ENCODE measurements at places on chromosomes 12 and 14.

DNA sequence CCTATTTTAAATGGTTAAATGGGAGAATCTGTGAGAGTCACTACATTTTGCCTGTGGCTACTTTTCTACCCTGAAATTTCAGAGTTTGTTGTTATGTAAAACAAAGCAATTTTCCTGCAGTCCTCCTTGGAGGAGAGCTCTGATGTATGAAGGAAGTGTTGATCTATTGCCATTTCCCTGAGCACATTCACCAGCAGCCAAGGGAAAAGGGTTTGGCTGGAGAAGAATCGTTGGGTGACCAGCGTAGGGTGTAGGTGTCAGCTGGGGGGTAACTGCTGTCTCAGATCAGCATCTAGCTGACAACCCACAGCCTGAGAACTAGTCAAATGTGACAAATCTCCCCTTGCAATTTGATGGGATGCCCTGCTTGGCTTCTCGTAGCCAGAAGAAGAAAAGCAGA is 230.5 kb downstream of the PDZRN4 start:
- no peaks in the 10 kb centered on the region for H3K36me3 ChIP-seq
- no peak for DNase-seq
- H3K4me3 ChIP-seq: no peak overlapping the region
- H3K27ac ChIP-seq: no peak overlapping the region

- H3K4me1 ChIP-seq: peaks cover 56% of the 10 kb centered on the region
- peak; percentile 37 for DNase-seq
- peak overlapping the region; percentile 94 for H3K27ac ChIP-seq
- no peaks in the 10 kb centered on the region for H3K27me3 ChIP-seq
- H3K36me3 ChIP-seq: no peaks in the 10 kb centered on the region
- H3K4me3 ChIP-seq: peak overlapping the region; percentile 86
These were observed 1.0 kb downstream of the PCNX1 start for GRCh38 chr14:70907996-70908934.

DNA sequence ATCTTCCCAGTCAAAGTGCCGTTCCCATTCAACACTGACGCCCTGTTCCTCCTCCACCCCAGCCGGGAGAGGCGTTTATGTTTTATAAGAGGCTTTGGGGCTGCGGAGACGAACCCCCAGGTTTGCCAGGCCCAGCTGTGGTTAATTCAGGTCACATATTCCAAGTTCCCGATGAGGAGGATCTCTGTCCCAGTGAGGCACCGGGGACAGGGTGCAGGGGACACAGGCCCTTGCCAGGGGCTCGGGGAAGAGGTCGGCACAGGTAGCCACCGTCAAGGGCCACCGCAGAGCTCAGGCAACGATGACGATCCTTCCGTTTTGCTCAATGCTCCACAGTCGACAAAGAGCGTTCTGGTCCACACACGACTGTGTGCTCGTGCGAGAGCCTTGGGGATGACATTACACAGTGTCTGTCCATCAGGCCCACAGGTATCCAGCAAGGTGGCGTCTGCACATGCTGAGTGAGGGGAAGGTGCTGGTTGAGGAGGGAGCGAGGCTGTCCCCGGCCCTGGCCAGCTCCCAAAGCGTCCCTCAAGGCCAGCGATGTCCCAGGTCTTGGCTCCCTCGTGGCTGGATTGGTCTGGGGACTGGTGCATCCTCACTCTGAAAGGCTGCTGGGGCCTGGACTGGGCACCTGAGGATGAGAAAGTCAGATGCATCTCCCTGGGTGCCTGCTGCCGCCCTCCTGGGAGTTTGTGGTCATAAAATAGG is 189.2 kb upstream of the C14orf180 start:
- no peak for DNase-seq
- H3K36me3 ChIP-seq: no peaks in the 10 kb centered on the region
- no peak overlapping the region for H3K27ac ChIP-seq
- no peak overlapping the region for H3K4me3 ChIP-seq

DNA sequence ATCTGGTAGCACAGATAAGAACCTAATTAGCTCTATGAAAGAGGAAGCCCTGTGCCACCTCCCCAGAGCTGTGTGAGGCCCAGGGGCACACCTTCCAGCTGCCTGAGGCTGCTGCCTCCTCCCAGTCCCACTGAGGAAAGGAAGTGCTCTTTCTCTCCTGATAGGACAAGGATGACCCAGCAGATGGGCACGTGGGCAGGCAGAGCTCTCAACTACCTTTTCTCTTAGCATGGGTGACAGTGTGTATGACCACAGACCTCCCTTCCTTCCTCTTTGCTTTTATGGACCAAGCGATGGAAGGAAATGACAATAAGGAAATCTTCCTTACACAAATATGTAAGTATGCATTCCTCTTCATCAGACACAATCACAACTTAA is 127.6 kb upstream of the AMIGO2 start:
- H3K27me3 ChIP-seq: no peaks in the 10 kb centered on the region
- H3K4me1 ChIP-seq: peaks cover 7% of the 10 kb centered on the region
- H3K4me3 ChIP-seq: no peak overlapping the region
- DNase-seq: no peak

DNA sequence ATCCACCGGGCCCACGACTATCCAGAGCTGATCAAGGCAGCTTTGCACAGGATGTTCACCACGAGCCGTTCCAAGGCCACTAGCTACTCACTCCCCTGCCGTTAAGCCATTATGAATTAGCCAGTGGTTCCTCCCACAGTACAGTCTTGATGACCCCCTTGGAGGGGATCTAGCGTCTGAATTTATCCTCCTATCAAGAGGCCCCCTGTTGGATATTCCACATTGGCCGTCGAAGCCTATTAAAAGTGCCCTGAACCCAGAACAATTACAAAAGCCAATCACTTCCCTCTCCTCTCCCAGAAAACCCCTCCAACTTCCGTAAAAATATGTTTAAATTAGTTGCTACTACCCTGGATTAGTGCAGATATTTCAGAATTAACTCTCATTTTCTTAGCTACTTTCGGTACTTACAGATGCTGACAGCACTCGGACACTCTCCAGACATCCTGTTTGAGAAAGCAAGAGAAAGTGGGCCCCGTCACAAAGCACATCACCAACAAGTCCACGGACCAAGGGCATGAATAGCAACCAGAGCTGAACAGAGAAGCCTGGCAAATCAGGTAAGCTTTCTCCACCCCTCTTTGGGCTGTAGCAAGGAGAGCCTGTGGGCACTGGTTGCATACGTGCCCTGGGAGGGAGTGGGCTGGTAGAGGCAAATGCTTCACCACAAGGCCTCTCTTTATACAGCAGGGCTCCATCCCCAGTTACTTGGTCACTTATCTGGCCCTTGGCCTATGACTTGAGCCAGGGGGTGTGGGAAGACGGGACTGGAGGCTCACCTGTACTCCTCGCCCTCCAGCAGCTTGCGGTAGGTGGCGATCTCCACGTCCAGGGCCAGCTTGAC is 5.3 kb downstream of the KRT3 start:
- no peaks in the 10 kb centered on the region for H3K36me3 ChIP-seq
- no peak for DNase-seq
- H3K27me3 ChIP-seq: peaks cover 64% of the 10 kb centered on the region
- no peak overlapping the region for H3K4me3 ChIP-seq
- peaks cover 7% of the 10 kb centered on the region for H3K4me1 ChIP-seq
